Activated CD8-positive, alpha-beta memory T cell treated with anti-CD3 and anti-CD28 coated beads, Interleukin-2, amount 50 U/mL, for 48 hours (primary cell): ENCODE measurements at places on chromosomes 5 and 9.

DNA sequence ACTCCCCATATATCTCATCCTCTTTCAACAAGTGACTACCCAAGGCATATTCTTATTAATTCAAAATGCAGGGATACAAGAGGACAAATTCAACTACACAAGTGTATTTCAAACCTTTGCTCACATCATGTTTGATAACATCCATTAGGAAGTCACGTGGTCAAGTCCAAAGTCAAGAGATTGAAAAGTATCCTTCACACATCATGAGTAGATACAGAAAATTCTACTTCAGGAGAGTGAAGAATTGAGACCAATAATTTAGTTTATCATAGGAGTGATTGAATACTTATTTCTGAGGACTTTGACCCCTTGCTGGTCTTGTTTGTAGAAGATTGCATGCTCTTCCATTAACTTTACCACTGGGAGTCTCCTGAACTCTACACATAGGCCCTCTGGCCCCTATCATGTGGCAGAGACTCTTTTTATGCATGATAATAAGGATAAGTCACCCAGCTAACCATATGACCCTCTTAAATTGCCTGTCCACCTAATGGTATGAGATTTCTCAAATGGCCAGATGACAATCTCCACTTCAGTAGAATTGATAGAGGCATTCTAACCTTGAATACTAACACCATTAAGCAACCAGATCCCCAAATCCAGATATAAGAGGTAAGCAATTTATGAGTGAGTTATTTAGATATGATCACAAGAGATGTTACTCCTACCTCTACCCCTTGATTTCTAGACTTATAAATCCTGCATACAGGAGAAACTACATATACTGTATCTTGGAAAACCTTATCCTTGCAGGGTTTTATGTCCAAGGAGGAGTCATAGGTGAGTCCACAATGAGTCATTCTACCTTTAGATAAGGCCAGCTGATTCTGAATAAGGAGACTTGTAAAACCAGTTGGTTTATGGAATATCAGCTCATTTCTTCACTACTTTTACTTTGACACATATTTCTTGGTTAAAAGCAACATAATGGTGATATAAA is 26.6 kb upstream of the SLC46A2 start:
- no peak for DNase-seq

DNA sequence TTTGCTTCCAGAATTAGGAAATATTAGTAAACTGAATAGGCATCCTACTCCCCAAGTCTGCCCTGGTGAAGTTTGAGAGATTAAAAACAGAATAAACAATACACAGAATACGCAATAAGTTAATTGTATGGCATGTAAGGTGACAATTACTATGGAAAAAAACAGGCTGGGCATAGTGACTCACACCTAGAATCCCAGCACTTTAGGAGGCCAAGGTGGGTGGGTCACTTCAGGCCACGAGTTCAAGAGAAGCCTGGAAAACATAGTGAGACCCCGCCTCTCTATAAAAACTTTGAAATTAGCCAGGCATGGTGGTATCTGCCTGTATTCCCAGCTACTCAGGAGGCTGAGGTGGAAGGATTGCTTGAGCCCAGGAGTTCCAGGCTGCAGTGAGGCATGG is 64.2 kb upstream of the SUSD1 start:
- DNase-seq, result no peak

GRCh38 chr9:76218117-76218885 is 175.9 kb downstream of the RFK start:
- no peak for DNase-seq

DNA sequence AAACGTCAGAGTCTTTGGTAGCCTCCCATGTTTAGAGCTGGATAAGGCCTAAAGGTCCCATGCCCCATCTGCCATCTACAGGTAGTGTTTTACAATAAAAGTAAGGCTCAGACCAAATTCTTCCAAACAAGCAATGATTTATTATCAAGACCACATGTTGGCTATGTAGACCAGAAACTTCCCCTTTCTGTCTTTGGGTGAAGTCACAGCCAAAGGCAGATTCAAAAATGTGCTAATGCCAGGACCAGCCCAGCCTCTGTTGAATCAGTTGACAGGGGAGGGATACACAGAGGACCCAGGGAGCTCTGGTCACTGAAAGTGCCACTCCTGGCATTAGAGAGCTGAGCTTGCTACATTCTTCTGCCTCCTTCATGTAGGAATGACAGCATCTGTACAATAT is 360.8 kb downstream of the NTRK2 start:
- DNase-seq, result no peak

DNA sequence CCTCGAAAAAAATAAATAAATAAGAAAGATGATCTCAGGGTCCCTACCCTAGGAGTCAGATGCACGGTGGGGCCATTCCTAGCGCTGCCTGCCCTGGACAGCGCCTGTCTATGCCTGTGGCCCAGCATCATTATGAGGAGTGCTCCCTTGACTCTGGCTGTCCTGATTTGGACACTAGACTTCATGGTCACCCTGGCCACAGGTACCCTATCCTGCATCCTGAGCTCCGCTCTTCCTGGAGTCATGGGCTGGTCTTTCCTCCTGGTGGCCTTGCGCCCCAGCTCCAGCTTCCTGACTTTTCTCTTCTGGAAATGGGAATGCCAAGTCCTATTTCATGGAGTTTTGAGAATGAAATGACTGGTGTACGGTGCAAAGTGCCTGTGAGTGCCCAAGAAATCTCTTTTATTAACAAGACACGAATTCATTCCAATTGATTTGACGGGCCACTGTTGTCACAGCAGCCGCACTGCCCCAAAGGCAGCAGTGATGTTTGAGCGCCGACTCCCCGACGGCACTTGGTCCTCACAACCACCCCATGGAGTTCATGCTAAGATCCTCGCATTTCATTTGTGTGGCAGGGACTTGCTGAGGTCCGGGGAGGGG is 564 bp upstream of the AIF1L start:
- no peak for DNase-seq

GRCh38 chr5:119318256-119318894 is 37.4 kb upstream of the TNFAIP8 start:
- DNase-seq, result peak; percentile 59

DNA sequence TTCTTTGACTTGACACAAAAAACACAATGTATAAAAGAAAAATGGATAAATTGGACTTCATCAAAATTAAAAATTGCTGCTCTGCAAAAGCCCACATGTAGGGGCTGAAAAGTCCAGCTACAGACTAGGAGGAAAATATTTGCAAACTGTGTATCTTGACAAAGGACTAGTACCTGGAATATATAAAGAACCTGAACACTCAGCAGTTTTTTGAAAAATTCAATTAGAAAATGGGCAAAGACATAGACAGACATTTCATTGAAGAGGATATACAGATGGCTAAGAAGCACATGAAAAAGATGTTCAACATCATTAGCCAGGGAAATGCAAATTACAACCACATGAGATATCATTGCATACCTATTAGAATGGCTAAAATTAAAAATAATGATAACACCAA is 18.5 kb upstream of the TAL2 start:
- no peak for DNase-seq

DNA sequence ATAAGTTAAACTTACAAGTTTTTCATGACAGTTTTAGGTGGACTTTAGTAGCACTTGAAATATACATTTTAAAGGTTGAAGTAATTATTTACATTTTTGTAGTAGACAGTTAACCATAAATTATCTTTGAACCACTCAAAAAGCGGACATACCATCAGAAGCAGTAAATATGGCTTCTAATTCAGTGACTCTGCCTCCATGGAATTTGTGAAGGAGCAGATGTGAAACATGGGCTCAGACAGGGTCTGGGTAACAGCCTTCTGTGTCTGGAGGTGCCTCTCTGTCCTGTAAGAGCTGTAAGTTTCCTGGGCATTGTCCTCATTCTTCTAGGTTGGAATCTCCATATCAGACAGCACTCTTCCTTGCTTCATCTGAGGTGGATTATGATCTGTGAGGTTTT is 12.4 kb downstream of the RLN2 start:
- DNase-seq, result no peak

DNA sequence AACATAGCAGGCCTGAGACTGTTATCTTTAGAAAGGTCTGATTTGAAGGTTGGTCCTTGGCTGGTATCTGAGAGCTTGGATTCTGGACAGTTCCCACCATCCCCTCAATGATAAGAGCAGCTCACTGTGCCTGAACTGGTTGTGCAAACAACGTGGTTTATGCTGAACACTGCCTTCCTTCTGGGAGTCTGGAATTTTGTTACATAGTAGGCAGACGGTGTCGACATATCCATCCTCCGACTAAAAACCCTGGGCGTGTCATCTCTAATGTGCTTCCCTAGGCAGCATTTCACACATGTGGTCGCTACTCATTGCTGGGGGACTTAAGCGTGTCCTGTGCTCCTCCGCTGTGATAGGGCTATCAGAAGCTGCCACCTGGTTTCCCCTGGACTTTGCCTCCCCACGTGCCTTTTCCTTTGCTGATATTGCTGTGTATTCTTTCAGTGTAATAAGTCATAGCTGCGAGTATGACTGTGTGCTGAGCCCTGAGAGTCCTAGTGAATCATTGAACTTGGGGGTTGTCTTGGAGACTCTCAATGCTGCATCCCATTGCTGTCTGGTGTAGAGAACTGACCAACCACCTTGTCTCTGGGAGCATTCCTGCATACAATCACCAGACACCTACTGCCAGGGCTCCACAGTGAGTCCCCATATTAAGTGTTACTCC is 119.1 kb upstream of the TBC1D2 start:
- DNase-seq, result no peak

DNA sequence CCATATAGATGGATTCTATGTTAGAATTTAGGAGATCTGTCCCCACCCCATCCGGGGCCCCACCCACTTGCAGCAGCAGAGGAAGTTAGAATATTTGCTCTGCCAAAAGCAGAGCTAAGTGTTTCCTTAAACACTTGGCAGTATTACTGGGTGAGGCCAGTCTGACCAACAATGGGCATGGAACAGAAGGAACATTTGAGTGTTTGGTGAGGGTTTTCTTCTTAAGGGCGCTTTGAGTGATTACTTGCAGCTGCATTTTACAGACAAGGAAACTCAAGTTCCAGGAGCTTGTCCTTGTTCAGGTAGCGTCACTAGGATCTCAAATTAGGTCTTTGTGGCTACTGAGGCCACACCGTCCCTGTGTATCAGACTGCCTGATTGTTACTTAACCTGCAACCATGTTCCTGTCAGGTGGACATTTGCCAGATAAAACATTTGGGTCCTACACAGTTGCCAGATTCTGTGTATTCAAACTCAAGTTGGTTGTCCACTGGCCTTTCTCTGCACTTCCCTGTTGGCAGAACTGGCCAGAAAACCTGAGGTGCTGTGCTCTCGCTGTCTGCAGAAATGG is 59.3 kb downstream of the SLC46A2 start:
- DNase-seq, result no peak

DNA sequence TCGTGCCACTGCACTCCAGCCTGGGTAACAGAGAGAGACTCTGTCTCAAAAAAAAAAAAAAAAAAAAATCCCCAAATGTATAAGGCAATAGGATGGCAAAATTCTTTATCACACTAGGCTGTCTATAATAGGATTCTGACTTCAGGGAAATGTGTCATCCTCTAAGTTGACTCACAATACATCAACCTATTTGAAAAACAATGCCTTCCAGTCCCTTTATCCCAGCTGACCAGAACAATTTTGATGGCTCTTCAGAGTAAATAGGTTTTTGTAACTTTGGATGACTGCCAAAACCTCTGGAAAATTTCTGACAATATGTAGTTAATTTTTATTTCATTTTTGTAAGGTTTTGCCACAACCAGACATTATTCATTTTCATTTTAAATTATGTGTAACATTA is 184.1 kb downstream of the CCDC192 start:
- no peak for DNase-seq

DNA sequence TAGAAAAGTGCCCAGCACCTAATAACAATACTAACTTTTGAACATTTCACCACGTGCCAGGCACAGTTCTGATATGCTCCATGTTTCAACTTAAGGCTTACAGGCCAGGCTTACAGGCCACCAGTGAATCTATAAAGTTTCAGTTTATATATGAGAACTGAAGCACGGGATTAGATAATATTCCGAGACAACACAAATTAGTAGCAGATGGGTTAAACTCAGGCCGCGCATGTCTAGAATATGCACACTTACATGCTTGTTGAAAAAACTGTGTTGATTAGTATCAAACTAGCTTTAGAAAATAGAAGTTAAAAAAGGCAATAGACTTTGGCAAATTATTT is 587.9 kb downstream of the MTRR start:
- DNase-seq, result no peak

- peak; percentile 43 for DNase-seq
Measured at GRCh38 chr9:127139071-127139731, 16.8 kb upstream of the ANGPTL2 start.

DNA sequence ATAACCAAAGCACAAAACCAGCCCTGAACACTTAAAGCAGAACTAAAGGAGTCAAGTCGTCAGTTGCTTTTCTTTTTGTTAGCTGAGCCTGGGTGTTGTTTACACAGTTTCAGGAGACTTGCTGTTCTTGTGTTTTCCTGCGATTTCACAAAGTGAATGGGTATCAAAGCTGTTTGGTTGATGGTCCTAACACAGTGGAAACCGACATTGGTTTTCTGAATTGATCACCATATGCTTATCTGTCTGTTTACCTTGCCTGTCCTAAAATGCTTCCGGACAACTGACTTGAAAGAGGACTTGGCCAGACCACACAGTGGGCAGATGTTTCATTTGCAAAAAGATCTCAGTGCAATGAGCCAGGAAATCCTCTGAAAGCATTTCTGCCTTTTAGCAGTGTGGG is 676.4 kb downstream of the PRELID2 start:
- no peak for DNase-seq

GRCh38 chr9:87592554-87593358 is 95.1 kb downstream of the DAPK1 start:
- no peak for DNase-seq

DNA sequence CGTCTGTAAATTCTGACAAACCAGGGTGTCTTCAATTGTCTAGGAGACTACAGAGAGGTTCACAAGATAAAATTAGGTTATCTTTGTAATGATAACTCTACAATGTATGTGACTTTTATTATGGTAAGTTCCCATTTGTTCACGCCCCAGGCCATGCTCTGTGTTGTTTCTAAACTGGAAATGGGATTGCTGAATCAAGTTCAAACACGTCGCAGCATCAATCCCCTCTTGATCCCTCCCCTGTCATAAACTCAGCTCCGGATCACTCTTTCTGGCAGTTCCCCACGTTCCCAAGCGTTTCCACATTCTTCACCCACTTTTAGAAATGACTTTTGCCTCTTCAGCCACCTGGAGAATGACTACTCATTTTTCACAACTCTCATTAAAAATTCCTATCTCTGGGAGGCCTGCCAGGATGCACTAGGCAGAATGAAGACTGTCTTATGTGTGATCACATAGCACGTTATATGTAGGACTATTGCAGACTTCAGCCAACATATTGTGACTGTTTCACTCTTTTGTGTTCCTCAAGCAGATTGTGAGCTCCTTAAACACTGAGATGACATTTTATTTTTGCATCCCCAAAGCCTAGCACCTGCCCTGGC is 1124.2 kb upstream of the WWC1 start:
- DNase-seq, result no peak

DNA sequence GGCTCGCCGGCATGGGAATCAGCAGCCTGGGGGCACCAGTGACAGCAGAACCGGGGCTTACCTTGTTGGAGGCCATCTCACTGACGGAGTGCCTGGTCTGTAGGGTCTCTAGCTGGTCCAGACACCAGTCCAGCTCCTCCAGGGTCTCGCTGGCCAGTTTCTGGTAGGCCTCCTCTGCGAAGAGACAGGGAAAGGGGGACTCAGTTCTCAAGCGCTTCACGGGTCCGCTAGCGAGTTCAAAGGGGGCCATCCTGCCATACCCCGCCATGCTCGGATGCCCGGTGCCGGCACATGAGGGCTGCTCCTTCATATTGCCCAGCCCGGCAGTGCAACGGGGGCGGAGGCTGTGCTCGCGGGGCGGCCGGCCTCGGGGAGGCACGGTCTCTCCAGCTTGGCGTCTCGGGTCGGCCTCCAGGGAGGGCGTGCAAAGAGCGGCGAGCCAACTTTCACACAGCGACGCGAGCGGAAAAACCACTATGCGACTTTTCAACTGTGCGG is 456.0 kb downstream of the RAB3C start:
- no peak for DNase-seq
